ENCODE measurements at places on chromosomes 6 and 20. TPM values are rescaled to one million over a fixed set of nuclear protein-coding genes. Genes with fewer than 3 reads are reported as not detected.

DNA sequence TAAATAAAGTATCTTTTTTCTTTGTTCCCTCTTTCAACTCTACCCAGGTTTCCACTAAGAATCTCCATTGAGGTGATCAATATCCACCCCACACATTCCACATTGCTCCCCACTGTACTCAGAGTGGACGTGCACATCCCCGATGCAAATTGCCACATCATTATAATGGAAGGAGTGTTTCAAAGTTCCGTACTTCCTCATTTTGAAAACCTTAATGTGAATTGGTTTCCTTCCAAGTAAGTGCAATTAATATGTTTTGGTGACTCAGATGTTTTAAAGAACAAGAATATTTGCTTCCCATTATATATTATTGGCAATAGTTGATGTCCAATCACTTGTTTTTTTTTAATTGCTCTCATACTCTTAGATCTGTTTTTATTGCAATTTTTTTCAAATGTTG lies 463.6 kb downstream of the HACE1 start:
- peak; percentile 62 for DNase-seq

DNA sequence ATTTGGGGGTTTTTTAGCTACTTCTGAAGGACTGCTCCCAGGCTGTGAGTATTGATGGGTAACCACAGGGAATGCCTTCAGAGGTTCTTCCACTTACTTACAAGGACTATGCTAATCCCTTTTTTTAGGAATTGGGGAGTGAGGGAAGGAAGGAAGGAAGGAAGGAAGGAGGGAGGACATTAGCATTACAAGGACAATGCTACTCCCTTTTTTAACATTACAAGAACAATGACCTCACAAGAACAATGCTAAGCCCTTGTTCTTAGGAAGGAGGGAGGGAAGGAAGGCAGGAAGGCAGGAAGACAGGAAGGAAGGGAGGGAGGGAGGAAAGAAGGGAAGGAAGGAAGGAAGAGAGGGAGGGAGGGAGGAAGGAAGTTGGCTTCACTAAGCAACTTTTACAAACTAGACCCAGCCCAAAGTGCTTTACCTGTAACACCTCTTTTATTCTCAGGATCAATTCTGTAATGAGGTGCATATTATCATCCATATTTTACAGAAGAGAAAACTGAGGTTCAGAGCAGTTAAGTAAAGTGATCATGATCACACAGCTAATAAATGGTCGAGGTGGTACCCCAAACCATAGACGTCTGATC lies 446.8 kb upstream of the JARID2 start:
- no peak for DNase-seq

TREML2 gene
- total RNA-seq, result not detected

DHX16 gene
- total RNA-seq, result 50.0 TPM

- DNase-seq, result no peak
Measured at GRCh38 chr6:24990944-24991809, 55.4 kb upstream of the RIPOR2 start.

PSORS1C2 gene
- total RNA-seq, result not detected

Data from PC-3 (cell line).